ENCODE measurements at places on chromosomes 7 and 10.

- DNase-seq: no peak
These were observed 47.4 kb downstream of the SORCS3 start for GRCh38 chr10:104688251-104689042.

- DNase-seq: no peak
These were observed 112.0 kb downstream of the NPTX2 start for GRCh38 chr7:98729121-98729520.

- DNase-seq: no peak
These were observed 86.8 kb upstream of the ANKRD1 start for GRCh38 chr10:91007655-91008054.

DNA sequence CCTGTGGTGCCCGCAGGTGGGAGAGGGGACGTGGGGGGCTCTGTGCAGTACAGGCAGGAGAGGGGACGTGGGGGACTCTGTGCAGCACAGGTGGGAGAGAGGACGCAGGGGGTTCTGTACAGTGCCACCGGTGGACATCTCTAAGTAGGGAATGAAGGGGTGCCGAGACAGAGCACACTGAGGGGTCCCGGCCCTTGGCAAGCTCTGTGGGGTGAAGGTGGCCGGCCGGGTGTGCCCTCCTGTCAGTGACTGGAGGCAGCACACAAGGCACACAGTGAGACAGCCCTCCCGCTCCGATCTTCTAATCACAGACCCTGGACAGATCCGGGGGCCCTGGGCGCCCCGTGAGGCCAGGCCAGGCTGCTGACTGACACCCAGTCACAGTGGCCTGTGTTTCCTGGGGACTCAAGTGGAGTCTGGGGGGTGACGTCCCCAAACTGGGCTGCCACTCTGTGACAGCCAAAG is 11.2 kb downstream of the GPR146 start:
- no peak for DNase-seq

DNA sequence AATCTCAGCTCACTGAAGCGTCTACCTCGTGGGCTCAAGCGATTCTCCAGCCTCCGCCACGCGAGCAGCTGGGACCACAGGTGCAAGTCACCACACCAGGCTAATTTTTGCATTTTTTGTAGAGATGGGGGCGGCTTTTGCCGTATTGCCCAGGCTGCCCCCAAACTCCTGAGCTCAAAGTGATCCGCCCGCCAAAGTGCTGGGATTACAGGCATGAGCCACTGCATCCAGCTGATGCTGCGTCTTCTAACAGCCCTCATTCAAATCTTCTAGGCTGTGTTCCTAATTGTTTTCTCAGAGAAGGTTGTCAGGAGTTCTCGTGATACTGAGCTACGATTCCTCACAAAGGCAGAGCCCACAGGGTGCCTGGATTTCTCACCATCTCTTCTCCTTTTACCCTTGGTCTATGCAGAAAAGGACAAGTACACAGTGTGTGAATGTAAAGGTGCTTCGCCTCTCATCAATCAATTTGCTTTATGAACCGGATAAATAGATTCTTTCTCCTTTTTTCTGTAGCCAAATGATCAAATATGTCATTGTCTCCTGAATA is 247.3 kb upstream of the PTN start:
- DNase-seq: no peak

DNA sequence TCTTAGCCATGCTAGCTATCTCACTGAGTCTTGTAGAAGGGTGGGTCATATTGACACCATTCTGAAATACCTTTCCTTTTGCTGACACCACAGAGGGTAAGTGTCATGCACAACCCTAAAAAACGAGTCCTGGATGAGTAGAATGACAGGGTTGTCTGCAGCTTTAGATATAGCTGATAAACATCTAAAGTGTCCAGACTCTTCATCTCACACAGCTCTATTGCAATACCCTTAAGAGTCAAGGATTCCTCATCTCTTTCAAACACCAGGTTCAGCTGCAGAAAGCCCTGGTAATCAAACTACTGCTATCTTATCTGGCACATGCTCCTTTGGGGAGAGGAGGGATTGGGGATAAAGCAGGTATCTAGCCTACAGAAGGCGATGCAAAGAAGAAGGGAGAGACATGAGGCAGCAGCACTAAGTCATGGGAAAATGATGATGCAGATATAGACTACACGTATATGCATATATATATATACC is 127.0 kb downstream of the ANK3 start:
- DNase-seq: no peak

- no peak for DNase-seq
These were observed 85.9 kb upstream of the LANCL2 start for GRCh38 chr7:55279080-55279845.

All from activated T-cell treated with anti-CD3 and anti-CD28 coated beads for 48 hours (primary cell).